ENCODE measurements at places on chromosomes 1 and 21.

DNA sequence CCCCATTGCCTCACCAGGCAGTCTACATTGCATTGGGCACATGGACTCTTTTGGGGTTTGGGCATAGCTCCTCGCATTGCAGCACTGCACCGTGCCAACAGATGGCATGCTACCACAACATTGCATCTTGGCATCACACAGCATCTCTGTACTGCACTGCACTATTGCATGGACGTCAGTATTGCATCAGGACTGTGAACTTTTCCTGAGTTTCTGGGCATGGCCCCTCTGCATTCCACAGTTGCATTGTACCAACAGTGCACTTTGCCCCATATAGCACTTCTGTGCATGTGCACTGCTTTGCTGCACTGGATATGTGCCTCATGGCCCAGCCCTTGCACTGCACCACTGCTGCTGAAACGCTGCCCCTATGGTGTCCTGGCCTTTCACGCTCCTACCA, 9.6 kb downstream of the PTPRU start:
- DNase-seq: peak; percentile 25

DNA sequence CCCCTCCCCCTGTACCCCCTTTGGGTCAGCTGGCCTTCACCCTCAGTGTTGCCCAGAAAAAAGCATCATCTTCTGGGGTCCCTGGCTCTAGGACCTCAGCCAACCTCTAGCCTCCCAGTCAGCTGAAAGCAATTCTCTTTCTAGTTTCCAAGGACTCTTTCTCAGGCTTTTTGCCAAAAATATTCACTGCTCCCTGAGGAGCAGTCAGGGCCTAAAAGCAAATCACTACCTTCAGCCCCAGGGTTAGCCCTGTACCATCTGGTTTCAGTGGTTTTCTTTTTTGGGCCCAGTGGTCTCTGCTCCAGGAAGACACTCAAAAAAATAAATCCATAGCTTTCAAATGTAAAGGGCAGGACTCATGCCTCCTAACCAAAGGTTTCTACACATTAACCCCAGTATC, 3.1 kb upstream of the LMOD1 start:
- DNase-seq: peak; percentile 85

- no peak for DNase-seq
Measured at GRCh38 chr1:39572379-39573096, 4.1 kb downstream of the PABPC4 start.

GRCh38 chr1:19651141-19651737, 7.1 kb downstream of the NBL1 start:
- peak; percentile 53 for DNase-seq

DNA sequence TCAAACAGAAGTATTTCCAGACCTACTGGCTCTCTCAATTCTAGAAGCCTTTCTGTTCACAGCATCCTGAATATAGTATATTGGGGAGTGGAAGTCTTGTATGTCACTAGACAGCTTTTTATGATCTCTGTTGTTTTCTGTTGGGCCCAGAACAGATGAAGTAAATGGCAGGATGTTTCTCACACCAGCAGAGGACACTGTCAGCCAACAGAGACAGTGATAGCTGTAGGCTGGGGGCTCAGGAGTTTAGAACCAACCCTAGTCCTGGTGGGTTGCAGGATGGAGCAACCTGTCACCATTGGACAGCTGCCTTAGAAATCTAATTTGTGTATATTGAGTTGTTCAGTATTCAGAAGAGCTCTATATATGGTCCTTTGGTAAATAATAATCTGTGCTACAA, 16.9 kb downstream of the AGO1 start:
- no peak for DNase-seq

DNA sequence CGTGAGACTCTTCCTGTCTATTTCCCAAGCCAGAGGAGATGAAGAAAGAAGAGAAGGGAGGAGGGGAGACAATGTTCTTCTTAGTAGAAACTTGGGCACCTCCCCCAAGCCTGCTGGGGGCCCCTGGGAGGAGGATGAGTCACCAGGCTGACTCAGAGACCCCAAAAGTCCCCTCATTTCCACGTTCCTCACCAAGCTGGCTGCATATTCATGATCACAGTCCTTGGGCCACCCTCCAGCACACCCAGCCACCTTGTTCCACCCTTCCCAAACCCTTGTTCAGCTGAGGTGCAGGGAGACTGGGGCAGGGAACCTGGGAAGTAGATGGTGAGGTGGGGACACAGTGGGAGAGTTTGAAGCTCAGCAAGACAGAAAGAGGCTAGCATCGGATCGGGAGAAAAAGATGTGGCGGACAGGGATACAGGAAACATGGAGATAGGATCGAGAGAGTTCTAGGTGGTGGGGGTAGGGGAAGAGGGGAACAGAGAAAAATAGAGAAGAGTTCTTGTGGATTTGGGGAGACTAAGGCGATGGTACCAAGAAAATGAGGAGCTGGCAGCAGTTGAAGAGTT, 712 bp downstream of the RAB13 start:
- DNase-seq: no peak

DNA sequence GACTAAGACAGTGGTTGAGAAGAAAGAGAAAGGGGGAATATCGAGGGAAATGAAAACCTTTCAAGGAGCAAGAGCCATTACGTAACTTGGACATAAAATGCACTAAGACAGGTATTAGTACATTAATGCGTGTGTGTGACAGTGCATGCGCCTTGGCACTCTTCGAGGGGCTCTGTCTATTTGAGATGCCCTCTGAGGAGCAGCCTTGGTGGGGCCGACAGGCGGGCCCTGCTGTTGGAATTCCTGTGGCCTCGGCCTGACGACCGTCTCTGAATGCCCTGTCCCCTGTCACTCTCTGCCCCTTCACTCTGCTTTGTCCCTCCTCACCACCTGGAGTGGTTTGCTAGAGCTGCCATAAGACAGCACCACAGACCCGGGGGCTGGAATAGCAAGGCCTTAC, 12.3 kb downstream of the HUNK start:
- DNase-seq: no peak

- no peak for DNase-seq
Measured at GRCh38 chr1:4594286-4594991, 60.0 kb upstream of the AJAP1 start.

DNA sequence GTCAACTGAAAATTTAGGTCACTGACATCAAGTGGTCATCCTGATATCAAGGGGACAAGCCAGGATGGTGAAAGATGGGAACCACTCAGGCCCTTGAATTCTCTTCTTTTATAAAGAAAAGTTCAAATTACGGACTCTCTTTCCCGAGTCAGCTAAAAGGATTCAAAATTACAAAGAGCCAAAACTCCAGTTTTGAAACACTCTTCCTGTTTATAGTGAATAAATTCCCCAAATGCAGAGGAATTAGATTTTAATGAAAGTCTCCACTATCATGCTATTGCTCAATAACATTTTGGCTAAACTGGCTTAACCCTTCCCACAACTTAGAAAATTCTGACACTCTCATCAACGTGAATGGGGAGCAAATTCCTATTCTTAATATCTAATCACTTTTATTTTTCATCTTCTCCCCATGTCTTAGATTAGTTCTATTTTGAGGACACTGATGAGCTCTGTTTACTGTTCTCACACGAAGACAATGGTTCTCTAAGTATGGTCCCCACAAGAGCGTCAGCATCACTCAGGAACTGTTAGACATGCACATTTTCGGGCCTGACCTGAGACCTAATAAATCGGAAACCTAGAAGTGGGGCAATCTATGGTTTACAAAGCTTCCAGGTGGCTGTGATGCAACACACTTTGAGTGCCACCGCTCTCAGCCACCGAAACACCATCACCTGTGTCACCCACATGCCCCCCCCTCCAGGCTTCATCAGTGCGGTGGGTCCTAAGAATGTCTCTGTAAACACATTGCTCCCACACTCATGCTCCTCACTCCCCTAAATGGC, 64.4 kb upstream of the TIAM1 start:
- DNase-seq: no peak

Data from NCI-H69 (cell line).